Epithelial cell of prostate (primary cell): ENCODE measurements at places on chromosomes 4 and X.

GRCh38 chrX:119692191-119693039 lies 553 bp downstream of the SEPTIN6 start:
- no peak for DNase-seq

- DNase-seq: no peak
Observed at GRCh38 chr4:622071-622995, 3.0 kb upstream of the PDE6B start.

DNA sequence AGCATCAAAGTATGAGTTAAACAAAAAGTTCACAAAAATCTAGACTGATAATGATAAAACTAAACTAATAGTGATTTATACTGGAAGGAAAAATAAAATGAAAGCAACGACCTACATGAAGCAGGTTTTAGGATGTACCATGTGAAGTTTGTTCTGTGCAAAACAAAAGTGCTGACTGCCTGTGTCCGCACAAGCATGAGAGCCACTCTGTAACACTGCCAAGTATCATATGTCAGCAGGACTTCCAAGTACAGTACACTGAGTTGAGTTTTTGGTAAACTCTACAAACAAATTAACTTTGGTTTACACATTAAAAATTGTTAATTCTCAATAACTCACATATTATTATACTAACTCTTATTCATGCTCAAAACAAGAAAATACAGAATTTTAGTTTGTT lies 459.0 kb downstream of the PDGFC start:
- no peak for DNase-seq

DNA sequence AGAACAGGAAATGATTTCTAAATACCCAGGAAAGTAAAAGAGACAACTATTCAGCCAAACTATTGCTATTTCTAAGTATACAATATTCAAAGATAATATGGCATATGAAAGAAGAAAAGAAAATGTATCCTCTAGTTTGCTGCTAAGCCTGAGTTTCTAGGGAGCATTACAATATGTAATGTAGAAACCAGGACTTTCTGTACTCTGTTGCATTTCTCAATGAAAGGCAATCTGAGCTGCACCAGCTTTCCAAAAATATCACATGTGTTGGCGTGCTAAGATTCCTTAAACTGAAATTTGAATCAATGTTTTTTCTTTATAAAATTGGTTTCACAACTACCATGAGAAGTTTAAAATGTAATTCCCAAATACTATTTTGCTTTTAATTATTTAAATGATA lies 129.6 kb downstream of the ANK2 start:
- DNase-seq: no peak

GRCh38 chrX:106331606-106332005 lies 163.5 kb downstream of the PWWP3B start:
- no peak for DNase-seq

- DNase-seq: no peak
Observed at GRCh38 chr4:125461676-125462363, 147.1 kb downstream of the FAT4 start.

DNA sequence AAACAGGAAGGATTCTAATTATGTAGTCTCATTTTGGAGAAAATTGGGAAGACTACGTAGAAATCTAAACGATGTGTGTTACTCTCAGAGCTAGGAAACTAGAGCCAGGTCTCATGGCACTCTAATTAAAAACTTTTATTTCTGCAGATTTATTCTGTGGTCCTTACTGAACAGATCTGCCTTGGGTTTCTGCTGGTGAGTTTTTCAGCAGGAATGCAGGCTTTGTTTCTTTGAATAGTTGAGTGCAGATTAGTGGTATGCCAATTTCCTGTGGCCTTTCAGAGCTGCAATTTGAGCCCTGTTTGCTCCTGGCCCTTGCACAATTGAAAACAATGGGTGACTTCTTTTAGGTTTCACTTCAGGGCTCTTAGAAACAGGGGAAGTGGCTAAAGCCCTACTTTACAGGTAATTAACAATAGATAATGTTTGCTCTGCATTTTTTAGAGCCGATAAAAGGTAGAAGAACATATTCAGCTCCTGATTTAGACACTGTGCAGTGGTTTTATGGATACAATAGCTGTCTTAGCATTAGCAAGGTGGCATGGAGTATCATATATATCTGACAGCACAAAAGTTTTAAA lies 21.8 kb downstream of the SPRY1 start:
- DNase-seq: peak; percentile 52

DNA sequence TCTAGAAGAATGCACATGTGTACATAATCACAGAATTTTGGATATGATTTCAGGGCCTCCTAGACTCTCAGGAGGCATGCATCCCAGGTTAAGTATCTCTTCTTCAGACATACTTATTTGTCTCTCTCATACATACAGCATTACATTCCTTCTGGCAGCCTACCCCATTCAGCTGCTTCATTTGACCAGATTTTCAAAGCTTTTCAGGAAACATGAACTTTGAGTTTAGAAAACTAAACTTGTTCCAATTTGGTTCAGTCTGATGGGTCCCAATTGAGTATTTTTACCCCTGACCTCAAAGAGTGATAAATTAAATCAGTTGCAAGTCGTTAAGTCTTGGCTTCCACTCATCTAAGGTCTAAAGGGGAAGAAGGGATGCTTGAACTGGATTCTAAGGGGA lies 330.9 kb downstream of the ARHGAP24 start:
- DNase-seq: no peak
